ENCODE measurements at places on chromosomes 7 and 10.

GRCh38 chr7:110868458-110868857 lies 222.5 kb upstream of the LRRN3 start:
- no peak for DNase-seq

GRCh38 chr7:20399521-20399920 lies 68.8 kb downstream of the ITGB8 start:
- no peak for DNase-seq

GRCh38 chr7:147516391-147516790 lies 1074.2 kb upstream of the C7orf33 start:
- DNase-seq, result no peak

DNA sequence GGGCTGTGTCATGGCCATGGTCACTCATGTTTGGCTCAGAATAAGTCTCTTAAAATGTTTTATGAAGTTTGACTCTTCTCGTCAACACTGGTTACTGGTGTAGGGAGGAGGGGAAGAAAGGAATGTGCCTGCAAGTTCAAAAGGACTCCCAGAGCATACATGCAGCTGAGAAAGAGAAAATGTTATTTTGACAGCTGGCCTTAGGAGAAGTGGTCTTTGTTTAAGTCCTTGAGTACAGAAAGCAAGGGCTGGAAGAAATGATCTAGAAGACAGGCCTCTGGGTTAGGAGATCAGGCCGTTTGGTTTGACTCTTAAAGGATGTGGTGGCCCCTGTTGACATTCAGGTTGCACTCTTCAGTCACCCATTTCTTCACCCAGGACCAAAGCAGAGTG lies 245.5 kb downstream of the REEP3 start:
- no peak for DNase-seq

DNA sequence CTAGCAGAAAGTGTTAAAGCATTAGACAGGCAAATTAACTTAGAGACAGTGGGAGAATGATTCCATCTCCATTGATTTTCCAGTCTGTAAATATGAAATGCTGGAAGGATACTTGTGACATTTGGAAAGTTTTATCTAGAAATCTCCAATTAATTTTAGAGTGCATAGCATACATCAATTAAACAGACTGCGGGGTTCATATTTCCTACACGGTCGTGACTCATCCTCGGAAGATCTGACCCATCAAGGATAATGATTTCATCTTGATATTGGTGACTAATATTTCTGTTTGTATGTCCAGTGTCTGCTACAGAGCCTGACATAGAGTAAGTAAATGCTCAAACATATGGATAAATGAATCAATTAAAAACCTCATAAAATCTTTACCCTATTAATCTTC lies 474.9 kb downstream of the KCNMA1 start:
- DNase-seq, result no peak

DNA sequence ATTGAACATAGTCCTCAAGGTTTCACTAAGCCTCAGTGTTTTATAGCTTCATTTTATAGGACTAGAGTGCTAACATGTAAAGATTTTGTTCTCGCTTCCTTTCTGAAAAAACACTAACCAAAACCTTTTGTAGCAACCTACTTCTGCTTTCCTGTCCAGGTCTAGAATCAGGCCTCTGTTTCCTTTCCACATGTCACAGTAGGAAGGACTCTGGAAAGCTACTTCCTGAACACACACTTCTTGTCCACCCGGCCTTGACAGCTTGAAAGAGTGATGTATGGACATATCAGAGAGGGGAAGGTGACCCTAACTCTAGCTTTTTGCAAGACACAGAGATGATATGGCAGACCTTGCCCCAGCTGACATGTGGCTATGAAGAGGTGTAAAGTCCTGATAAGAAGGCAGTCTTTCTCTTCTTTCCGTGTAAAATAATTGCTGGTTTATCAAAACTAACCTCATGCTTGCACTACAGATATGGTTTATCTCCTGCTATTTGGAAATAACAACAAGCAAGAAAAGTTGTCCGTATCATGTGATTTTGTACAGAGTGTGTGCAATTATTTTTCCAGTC lies 175.4 kb downstream of the SKAP2 start:
- no peak for DNase-seq

DNA sequence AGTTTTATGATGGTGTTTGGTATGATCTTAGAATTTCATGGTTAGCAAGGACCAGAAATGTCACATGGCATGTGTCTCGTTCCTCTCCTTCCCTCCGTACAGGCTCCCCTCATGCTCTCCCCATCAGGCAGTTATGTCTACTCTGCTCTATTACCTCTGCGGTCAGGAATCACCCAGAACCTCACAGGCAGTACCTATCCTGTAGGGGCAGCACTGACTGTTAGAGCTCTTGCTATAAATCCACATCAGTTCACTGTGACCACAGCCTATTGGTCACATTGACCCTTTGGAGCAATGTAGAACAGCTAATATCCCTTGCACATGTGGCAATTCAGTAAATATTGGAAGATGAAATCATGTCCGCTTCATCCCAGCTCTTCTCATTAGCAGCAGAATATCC lies 151.8 kb downstream of the WNT2 start:
- no peak for DNase-seq

DNA sequence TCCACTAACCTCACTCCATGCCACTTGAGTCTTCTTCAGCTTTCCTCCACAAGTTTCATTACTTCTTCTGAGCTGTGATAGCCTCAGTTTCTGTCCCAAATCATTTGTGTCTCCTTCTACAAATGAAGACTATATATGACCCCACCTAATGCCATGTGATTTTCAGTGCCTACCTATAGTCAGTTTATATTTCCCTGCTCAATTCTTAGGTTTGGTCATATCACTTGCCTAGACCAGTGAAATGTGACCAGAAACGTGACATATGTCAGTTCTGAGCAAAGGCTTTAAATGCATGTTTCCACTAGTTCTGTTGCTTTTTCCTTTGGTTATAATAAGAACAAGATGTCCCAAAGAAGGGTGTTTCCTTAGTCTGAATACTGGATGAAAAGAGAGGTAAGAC lies 24.6 kb upstream of the REEP3 start:
- DNase-seq, result no peak

- DNase-seq, result no peak
Measured at GRCh38 chr10:34884272-34884952, 69.3 kb upstream of the PARD3 start.

DNA sequence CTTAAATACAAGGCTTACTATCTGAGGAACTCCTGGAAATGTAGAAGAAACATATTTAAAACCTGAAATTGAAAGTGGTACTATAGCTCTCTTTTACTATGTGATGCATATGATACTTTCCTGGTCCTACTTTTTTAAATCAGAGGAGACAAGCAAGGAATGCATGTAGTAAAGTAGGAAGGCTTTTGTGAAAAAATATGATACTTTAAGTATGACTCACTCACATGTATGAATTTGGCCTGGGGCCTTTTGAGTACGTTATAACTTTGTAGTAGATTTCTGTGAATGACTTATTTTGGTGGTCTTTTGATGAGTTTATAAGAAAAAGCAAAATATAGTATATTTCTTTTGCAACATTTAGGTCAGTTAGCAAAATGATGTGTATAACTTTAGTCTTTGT lies 53.8 kb downstream of the TAX1BP1 start:
- no peak for DNase-seq

DNA sequence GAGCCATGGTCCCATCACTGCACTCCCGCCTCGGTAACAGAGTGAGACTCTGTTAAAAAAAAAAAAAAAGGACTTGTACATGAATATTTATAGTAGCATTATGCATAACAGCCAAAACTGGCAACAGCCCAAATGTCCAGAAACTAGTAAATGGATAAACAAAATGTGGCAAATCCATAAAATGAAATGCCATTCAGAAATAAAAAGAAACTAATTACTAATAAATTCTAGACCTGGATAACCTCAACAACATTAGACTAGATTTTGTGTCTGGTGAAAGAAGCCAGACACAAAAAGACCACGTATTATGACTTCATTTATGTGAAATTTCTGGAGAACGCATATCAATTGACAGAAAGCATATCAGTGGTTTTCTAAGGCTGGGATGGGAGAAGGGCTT lies 74.5 kb downstream of the HPSE2 start:
- DNase-seq, result no peak

DNA sequence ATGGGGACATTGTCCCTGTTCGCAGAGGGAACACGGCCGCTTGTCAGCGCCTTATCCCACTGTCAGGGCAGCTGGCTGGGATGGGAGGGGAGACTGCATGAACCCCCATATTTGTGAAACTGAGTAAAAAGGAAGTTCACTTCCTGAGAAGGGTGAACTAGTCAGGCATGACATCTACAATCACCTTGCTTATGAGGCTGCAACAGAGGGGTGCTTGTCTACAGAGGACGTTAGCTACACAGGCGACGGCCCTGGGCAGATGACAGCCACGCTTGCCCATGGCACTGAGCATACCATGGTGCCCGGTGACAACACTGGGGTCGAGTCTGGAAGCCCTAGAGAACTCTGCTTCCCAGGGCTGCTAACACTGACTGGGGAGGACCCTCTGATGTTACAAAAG lies 46.0 kb upstream of the KDM7A start:
- no peak for DNase-seq

GRCh38 chr10:9311702-9312499 lies 1257.4 kb downstream of the GATA3 start:
- no peak for DNase-seq

GRCh38 chr10:102537367-102537766 lies 33.6 kb downstream of the SUFU start:
- DNase-seq, result no peak

DNA sequence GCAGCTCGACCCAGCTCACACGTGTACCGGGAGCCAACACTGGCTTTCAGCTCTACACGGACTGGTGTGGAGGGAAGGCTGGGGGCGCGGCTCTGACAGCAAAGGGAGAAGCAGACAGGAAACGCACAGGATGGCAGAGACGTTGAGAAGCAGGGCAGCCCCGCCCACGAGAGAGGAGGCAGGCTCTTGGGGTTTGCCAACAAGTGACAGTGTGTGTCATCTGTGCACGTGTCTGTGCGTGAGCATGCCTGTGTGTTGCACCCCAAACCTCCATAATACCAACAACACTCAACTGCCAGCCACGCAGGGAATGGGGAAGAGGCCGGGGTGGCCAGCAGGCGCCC lies 64.4 kb upstream of the PDGFA start:
- DNase-seq, result no peak

- DNase-seq, result no peak
Measured at GRCh38 chr10:93369588-93370164, 112.5 kb downstream of the MYOF start.

DNA sequence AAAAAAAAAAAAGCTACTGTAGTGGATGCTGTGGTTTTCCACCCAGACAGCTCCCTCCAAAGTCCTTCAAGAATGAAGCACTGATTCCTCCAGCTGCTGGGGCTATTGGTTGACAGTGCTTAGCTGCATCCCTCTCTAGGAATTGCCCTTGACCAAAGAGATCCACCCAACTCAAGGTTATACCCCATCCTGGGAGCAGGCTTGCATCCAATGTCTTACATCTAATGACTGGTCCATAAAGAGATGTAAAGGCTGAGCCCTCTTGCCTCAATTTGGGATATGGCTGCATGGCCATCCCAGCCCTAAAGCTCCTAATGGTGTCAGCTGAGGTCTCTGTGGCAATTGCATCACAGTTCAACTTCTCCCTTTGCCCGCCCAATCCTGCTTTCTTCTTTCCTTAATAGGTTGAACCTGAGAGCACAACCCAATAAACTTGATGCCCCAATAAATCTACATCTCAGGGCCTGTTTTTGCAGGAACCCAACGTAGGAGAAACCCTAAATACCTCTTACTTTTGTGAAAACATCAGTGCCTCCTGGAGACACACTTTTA lies 4.4 kb downstream of the GPR37 start:
- no peak for DNase-seq

DNA sequence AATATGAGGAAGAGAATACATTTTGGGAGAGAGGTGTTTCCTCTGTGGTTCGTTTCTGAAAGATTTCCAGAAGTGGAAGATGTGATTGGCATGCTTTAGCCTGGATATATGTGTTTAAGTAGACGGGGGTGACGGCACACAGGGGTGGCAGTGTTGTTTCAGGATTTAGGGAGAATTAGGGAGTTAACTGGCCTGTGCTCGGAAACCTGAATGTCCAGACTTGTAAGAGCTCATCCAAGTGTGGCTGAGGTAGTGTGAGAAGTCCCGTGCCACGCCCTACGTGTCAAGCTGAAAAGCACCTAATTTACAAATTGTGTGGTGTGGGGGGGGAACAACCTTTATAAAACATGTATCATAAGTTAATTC lies 1.1 kb downstream of the RALA start:
- no peak for DNase-seq

- DNase-seq, result no peak
Measured at GRCh38 chr10:132293813-132294520, 13.8 kb downstream of the STK32C start.

DNA sequence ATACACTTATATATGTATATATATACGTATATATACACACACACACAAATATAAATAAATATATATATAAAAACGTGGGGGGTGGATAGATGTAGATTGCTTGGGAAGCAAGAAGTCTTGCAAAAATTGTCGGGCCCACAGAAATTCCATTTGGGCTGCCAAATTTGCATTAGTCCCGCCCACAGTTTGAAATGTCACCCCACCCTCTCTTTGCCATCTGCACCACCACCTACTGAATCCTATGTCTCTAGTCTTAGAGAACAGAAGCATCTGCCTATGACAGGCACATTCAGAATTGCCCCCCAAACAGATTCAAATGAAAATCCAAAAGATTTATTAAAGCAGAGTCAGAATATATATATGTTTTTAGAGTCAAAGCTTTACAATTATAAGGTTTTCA lies 25.6 kb upstream of the CACNA2D1 start:
- no peak for DNase-seq

- no peak for DNase-seq
Measured at GRCh38 chr7:128453836-128454804, 1.6 kb upstream of the HILPDA start.

DNA sequence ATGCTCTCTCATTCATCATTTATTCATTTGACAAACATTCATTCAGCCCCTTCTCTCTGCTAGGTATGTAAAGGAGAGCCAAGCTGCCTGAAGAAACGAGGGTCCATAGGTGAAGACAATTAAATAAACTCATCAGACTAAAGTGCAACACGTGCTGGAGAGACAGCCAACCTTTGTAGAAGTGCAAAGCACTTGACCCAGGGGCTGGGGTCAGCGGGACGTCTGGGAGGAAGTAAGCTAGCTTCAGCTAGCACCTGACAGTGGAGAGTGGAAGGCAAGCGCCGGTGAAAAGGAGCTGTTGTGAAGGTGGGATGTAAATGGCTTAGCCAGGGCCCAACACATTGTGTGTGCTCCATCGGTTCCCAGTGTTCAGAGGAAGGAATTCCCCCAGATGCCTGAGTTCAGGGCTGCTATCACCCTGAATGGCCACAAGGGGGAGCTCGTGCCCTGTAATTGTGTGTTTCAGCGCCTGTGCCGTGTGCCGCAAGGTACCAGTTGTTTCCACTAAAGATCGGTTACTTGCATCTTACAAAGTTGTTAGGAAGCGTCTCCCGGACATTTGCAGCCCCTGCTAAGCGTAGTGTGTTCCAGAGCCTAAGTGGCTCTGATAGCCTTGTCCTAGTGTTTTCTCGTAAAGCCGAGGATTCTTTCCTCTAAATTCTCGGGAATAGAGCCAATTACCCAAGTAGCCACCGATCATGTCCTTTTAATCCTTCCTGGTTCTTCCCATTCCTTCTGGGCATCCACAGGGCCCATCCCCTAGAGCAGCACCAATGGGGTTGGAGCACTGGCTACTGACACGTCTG lies 30.6 kb downstream of the TLX1 start:
- peak; percentile 34 for DNase-seq

- DNase-seq, result no peak
Measured at GRCh38 chr10:77223526-77224460, 413.8 kb downstream of the KCNMA1 start.
